ENCODE measurements at places on chromosomes 7 and 10.

DNA sequence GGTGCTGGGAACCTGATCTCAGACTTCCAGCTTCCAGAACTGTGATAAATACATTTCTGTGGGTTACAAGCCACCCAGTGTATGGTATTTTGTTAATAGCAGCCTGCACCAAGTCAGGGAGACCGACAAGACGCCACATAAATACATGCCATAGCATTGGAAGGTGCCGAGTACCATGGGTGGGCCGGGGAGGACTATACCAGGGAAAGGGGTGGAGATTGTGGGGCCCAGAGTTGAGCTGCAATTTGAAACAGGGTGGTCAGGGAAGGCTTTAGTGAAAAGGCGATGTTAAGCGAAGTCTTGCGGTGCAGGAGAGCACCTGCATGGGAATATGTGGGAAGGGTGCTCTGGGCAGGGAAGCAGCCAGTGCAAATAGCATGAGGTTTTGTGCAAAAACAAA lies 88.9 kb upstream of the LRRC4 start:
- no peak for DNase-seq

- no peak for DNase-seq
These were observed 63.2 kb downstream of the CYP51A1 start for GRCh38 chr7:92071032-92071431.

DNA sequence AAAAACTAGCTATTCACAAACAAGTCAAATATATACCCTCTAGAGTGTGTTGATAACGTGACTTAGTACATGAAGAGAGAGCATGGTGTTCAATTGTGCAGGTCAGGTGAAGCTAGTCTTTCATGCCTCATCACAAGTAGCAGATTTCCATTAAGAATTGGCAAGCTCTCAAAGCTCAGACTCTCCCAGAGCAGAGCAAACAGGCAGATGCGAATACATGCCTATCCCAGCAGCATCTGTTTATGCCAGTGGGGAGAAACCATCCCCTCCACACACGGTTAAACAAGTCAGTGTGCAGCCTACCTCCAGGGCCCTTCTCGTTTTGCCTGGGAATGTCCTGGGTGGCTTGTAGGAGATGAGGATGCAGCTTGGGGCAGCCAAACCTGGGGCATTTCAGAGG lies 532.5 kb upstream of the C7orf33 start:
- no peak for DNase-seq

- DNase-seq, result no peak
These were observed 68.3 kb upstream of the DNAJB6 start for GRCh38 chr7:157268540-157268939.

DNA sequence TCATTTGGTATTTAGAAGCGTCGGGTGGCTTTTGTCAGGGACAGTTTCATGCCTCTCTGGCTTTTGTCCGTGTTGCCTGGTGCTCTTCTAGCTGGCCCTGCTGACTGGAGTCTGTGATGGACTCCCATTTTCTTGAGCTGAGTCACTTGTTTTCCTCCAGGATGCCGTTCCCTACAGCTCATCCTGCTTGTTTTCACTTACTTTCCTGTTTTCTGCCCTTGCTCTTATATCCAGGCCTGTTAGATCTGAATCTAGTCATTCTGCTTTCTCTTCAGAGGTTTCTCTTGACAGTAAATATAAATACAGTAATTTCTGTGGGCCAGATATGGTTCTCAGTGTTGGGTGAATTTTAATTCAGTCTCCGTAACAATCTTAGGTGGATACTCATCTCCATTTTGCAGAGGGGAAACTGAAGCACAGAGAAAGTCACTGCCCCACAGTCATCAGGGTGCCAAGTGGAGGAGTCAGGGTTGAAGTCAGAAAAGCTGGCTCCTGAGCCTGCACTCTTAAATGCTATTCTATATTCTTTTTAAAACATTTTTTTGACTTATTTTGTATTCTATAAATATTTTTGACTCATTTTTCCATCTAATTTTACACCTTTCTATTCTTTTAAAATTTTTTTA lies 85.4 kb downstream of the CCNY start:
- DNase-seq, result no peak

- DNase-seq, result no peak
These were observed 130.3 kb downstream of the ST7 start for GRCh38 chr7:117083648-117084047.

- no peak for DNase-seq
These were observed 69.7 kb upstream of the TNS3 start for GRCh38 chr7:47651355-47652317.

All from activated T-cell treated with anti-CD3 and anti-CD28 coated beads, Interleukin-2, amount 50 U/mL, for 1 hour (primary cell).